ENCODE measurements at places on chromosomes 3 and 15.

DNA sequence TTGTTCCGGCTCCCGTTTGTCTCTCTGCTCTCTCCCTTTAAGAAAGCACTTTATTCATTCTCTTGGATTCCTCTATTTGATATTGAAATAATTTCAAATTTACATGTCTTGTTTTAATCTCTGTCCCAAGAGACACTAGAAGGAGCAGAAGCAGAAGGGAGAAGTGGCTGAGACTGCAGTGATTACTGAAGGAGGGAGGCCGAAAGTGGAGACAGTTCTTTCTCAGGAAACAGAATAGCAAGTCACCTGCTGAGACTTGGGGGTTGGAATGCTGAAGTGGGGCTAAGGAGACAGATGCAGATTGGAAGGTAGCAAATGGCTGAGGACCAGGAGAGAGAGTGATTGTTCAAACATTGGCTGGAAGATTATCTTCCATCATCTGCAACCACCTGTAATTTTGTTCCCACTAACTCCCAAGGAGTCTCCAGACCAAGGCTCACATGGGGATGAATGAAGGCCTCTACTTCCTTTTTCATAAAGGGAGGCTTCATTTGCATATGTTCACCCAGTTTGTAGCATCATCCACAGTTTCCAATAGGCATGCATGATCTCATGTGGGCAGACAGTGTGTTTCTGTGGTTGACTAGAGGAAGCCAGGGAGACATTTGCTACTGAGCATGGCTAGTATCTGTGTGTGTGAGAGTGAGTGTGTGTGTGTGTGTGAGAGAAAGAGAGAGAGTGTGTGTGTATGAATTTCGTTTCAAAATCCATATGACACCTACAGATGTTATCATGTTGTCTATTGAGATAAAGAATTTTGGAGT, 24.0 kb downstream of the LTF start:
- no peak for DNase-seq

GRCh38 chr15:101672298-101672697, 20.1 kb upstream of the TM2D3 start:
- no peak for DNase-seq

GRCh38 chr15:91468871-91469580, 369.0 kb downstream of the SV2B start:
- DNase-seq, result no peak

GRCh38 chr3:50961386-50961785, 286.7 kb downstream of the DOCK3 start:
- DNase-seq, result no peak

DNA sequence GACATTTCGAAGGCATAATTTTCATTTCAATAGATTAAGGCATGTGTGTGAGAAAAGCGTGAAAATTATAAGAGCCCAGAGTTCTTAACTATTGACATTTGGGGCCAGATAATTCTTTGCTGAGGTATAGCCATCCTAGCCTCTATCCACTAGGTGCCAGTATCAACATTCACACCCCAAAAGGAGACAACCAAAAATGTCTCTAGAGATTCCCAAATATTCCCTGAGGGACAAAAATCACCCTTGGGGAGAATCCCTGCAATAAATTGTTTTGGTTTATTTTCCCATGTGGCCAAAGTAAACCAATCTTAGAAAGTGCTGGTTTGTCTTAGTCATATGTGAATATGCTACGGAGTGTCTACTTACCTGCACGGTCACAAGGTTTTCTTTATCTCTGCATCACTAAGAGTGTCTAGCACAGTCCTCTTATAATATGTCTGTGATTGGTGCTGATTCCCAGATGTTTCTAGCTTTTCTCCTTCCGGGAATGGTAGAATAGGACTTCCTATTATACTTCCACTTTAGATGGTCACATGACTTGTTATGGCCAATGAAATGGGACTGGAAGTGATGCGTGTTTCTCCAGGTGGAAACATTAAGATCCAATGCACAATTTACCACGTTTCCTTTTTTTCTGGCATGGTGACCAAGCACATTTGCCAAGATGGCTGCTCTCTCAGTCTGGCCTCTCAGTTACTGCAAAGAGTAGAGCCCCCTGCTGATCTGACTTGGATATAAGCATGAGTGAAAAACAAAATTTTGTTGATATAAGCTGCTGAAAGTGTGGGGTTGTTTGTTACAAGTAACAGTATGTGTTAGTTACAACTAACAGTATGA, 8.0 kb upstream of the KBTBD8 start:
- DNase-seq, result no peak

- DNase-seq, result no peak
These were observed 221.4 kb downstream of the TLE3 start for GRCh38 chr15:69876064-69876940.

DNA sequence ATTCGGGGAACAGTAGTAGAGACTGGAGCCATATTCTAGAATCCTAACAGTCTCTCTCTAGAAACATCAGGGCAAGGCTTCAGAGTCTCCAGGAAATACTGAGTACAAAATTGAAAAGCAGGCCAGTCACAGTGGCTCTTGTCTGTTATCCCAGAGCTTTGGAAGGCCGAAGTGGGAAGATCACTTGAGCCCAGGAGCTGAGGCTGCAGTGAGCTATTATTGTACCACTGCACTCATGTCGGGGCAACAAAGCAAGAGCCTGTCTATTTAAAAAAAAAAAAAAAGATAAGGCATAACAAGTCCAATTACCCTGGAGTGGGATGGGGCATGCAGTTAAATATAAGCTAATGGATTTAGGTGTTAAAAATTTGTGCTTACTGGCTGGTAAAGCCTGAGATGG, 79.0 kb downstream of the SEMA6D start:
- no peak for DNase-seq

DNA sequence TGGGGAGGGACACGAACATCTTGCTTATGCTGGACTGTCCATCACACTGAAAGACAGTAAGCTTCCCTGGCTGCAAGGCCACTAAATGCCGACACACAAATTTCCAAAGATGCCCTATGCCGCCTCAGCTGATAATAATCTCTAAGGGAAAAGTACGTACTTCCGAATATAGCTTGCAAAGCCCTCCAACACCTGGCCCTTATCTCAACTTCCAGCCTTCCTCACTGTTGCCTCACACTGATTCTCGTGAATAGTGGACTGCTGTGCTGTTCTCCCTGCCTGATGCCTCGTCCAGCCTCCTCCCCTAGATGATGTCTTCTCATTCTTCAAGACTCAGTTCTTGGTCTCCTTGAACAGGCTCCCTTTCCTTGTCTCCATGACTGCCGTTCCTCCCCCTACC, 72.3 kb downstream of the CD47 start:
- no peak for DNase-seq

DNA sequence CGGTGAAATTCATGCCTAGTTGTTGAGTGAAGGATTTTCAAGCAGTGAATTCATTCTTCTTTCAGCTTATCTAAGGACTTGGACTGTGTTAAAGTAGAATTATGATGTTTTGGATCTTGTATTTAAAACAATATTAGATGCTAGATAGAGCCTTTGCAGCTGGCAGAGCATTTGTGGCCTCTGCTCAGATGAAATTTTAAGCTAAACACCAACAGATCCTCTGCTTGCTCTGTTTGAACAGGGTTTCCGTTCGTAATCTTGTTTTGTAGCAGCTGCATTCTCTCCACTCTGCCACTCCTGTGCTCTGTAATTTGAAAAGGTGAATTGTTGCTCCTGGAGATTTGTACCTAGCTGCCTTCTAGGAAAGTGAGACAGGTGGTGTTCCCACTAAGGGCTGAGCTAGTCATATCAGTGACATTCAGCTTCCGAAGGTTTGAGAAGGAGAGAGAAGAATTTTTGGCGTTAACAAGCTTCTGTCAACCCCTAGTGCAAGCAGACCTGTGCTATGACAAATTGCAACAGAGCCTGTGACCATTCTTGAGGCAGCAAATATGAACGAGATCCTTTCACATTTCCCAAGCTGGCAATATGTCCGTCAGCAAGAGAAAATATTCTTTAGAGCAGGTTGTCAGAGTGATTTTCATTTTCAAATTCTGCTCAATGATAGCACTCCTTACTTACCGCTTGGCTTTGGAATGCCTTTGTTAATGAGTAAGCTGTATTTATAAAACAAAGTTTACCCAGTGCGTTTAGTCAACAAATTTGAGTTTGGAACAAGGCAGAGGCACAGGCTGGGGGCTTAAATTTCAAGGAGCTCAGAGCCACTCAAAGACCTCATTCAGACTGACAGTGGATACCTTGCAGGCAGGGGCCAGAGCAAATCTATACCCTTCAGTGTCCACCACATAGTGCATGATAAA, 5.3 kb downstream of the CHST2 start:
- no peak for DNase-seq

DNA sequence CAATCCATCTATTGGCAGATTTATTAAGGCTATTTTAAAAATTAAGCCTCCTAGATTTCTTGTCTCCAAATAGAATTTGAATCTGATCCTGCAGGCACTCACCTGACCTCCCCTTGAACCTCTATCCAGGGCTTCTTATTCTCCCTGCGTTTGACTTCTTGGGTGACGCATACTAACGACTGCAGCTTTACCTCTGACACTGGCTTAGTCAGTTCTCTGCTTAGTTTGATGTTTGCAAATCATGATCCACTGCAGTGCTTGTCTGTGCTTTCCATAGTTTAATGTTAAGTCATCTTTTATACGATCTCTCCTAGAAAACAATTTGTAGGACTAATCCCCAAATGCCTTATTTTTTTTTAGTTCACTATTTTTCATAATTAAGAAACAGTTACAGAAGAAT, 233.1 kb downstream of the ROBO1 start:
- no peak for DNase-seq

DNA sequence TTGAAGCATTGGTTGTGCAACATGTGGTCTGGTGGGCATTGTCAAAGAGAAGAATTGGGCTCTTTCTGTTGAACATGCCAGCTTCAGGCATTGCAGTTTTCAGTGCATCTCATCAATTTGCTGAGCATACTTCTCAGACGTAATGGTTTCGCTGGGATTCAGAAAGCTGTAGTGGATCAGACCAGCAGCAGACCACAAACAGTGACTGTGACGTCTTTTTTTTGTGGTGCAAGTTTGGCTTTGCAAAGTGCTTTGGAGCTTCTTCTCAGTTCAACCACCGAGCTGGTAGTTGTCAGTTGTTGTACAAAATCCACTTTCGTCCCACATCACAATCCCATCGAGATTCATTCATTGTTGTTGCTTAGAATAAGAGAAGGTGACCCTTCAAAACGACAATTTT, 84.5 kb downstream of the NPAP1 start:
- no peak for DNase-seq

- DNase-seq, result no peak
These were observed 62.9 kb upstream of the GCNT3 start for GRCh38 chr15:59548501-59549226.

DNA sequence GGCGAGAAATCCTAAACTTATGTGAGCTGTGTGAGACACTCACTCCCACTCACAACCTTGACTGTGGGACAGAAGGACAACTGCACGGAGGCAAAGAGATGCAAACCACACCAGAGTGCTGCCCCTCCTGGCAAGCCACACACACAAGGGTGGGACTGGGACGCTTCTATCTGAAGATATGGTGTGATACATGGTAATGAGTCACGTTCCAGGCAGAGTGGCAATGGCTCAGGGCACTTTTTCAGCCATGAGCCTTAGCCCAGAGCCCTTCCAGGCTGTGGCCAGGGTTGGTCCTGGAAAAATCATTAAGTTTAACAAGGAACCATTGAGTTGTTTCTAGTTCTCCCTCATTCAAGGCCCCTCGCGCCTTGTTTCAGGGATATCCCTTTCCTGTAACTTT, 56.1 kb downstream of the WNT5A start:
- DNase-seq, result no peak

GRCh38 chr15:92902737-92903593, 2.8 kb downstream of the CHD2 start:
- DNase-seq, result no peak

DNA sequence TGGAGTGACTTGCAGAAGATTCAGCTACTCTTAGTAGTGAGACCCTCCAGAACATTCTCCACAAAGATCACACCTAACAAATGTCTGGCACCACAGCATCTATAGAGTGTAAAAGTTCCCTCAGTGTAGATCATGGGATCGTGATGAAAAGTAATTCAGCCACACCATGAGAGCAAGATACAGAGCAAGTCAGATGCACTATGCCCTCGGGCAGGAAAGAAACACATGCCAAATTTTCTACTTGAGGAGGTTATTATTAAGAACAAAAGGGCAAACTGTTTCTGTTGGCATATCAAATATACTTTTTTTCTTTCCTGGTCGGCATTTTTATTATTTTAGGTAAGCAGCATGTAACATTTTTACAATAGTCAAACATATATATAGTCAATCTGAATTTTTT, 44.8 kb upstream of the SNTN start:
- DNase-seq, result no peak

DNA sequence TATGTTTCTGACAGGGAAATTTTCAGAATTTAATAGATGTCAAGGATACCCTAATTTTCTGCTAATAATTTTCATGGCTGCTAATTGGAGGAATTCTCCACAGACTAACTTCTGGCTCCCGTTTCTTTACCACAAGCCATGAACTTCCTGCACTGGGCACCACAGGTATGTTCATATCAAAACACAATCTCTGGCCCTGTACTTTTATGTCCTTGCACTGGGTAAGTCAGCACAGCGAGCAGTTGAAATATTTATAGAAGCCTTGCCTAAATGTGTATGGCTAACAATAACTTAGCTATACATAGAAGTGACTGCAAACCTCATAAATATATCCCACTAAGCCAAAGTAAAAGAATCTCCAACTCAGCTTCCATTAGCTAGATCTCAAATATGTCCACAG, 246.9 kb downstream of the ZIC1 start:
- no peak for DNase-seq

- no peak for DNase-seq
These were observed 14.4 kb downstream of the MUC20 start for GRCh38 chr3:195735036-195735695.
